Bone marrow (tissue), 2 donors: ENCODE measurements at places on chromosomes 12 and 14.
A peak's percentile ranks its signal among the peaks of the same experiment; 100 is the strongest.

GRCh38 chr12:8904665-8905064 lies 9.6 kb upstream of the PHC1 start:
- no peak for DNase-seq

DNA sequence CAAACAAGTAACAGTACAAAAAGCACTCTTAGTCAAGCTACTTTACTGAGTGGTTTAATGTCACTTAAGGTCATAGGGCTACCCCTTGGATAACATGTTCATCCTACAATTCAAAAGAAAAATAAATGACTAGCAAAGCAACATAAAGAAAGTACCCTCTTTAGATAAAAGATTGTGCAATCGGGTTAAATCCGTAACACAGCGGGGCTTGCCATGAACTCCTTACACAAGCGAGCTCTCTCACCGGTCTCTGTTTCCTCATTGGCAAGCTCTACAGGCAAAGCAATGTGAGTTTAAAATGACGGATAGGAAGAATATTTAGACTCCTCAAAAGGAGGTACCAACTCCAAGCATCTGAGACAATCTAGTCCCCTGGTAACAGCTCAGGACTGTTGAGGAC lies 140.6 kb downstream of the EGLN3 start:
- DNase-seq: no peak

DNA sequence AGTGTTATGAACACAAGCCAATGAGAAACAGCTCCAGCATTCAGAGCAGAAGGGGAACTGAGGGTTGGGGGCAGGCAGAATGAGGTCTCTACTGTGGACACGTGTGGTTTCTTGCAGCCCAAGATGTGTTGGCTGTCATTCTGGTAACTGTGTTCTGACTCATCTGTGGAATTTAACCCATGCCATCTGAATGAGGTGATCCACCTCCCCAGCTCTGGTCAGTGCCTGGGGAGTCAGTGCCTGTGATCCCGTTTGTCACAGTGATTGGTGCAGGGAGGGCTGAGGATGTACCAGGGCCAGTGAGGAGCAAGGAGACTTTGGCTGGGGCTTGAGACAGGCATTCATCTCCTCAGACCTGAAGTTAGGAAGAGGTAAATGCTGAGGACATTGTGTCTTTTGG lies 216.8 kb downstream of the MSRB3 start:
- DNase-seq: no peak

GRCh38 chr14:72780751-72781150 lies 113.2 kb downstream of the DPF3 start:
- no peak for DNase-seq

DNA sequence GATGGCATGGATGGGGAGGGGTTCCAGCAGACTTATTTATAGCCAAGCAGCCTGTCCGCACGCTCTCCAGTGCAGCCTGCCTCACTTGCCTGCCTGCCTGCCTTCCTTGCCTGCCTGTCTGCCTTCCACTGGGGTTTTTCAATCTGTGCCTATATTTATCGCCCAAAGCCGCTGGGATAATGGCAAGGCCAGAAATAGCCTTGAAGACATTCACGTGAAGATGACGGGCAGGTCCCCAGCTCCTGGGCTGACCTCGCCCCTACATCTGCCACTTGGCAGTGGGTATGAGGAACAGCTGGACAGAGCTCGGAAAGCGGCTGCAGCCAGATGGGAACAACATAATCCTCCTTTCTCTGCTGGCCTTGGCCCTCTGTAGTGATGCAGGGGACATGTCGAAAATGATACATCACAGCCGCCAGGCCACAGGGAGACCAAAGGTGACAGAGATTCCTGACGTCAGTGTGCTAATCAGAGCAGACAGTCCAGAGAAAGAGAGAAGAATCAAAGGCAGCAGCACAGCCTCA lies 53.3 kb downstream of the PITPNM2 start:
- DNase-seq: no peak

- no peak for DNase-seq
These were observed 28.1 kb downstream of the APOBEC1 start for GRCh38 chr12:7637615-7638014.

DNA sequence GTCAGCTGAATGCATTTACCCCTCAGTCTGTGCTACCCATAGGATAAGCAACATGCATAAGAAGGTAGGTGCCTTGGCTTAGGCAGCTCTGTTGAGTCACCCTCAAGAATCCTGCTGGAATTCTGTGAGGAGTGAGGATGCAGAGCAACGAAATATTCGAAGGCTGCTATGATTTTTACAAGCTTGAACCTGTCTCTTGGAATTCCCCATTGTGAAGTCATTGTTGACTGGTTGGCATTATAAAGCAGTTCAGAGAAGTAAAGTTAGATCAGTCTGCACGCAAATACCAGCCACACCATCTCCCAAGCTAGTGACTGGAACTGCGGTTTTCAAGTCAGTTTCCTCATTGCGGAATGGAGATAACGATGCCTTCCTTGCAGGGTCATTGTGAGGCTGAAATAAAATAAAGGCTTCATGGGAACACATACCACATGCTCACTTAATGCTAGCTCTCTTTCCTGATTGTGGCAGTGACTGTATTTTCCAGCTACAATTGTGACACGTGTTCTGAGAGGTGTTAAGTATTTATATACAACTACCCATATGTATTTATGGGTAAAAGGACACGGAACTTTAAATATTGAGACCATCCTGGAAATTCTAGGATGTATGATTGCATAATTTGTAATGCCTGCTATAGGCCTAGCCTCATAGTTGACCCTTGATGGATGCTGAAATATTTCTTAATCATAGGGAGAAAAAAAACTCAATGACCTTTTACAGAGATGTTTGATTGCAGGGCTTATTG lies 96.7 kb downstream of the ETV6 start:
- peak; percentile 97 for DNase-seq

GRCh38 chr14:70995671-70996070 lies 88.4 kb downstream of the PCNX1 start:
- DNase-seq: no peak

GRCh38 chr14:94476023-94476422 lies at the start of gene SERPINA9:
TSS of gene SERPINA9 (minus strand) at chr14:94476197. CDS start at chr14:94469840, 6,357 bp downstream.
- DNase-seq: no peak

DNA sequence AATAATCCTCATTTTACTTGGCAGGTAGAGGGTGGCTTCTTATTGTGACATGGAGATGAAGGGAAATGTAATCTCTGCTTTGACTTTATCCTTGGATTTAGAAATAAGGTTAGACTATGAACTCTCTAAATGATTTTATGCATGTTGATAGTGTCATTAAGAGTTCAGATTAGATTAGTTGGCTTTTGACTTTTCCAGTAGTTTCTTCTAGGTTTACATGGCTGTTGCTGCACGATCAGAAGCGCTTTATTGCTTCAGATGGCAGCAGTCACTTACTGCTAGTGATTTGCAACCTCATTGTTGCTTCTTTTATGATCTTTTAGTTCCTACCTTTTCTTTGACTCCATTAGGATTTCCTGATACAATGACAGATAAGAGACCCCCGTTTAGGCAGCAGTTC lies 32.3 kb downstream of the SLC15A5 start:
- no peak for DNase-seq

- DNase-seq: no peak
These were observed 49.5 kb upstream of the NUAK1 start for GRCh38 chr12:106188256-106188655.

DNA sequence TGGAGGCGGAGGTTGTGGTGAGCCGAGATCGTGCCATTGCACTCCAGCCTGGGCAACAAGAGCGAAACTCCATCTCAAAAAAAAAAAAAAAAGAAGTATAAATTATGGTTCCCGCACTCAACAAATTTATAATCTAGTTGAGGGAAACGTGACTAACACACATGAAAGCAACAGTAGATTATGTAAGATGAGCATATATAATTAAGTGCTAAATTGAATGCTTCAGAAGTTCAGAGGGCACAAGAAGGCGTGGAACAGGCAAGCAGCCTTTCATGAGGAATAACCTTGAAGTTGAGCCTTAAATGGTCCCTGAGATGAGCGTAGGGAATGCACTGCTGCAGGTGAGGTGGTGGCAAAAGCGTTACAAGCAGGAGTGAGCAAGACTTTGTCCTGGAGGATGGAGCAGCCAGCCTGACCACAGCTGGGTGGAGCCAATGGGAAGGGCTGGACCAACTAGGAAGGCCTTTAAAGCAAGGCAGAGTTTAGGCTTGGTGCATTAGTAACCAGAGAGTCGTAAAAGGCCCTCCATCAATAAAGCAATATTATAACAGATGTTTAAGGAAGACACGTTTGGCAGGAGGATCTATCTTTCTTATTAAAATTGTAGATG lies 30.6 kb upstream of the TUBA1A start:
- no peak for DNase-seq

GRCh38 chr14:103377522-103378037 lies 7.6 kb upstream of the MARK3 start:
- DNase-seq: no peak

DNA sequence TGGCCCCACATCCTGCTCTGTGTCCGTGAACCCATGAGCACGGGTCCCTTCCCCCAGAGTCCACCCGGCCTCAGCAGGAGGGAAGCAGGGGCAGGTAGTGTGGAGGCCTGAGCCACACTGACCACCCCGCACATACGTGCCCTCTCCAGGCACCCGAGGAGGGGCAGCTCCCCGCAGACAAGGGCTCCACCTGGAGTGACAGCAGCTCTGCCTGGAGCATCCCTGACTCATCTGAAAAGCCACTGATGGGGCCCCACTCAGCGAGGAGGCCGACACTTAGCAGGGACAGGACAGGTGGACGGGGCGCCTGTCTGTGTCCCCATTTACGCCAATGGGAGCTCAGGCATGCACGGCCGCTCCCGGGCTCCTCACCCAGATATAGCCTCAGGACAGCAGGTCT lies 237.6 kb upstream of the SFSWAP start:
- DNase-seq: no peak

DNA sequence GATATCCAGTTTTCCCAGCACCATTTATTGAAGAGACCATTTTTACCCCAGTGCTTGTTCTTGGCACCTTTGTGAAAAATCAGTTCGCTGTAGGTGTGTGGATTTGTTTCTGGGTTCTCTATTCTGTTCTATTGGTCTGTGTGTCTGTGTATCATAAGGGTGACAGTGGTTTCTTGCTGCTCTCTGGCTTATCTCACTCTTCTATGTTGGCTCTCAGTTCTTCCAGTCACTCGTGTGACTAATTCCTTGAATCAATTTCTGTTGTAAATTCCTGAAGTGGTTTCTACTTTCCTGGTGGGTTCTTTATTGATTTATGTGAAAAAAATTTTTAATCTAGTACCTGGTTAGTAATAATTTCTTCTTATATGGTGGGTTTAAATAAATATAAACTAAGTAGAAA lies 58.3 kb downstream of the OTOGL start:
- no peak for DNase-seq

DNA sequence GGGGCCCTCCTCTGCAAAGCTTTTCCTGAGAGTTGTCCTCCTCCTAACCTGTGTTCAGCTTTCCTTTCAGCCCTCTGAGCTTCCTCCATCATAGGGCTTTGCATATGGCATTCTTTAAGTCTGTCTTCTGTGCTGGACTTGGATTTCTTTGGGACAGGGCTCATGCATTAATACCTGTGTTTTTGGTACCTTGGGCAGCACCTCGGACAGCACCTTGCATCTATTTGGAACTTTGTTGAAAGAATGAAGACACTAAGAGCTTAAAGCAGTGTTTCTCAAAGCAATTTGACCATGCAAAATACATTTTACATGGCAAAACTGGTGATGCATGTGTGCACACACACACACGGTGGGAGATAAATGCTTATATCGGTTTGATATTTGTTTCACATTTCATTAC lies 115.0 kb upstream of the SRRM4 start:
- DNase-seq: no peak

- no peak for DNase-seq
These were observed 31.2 kb upstream of the DYNC1H1 start for GRCh38 chr14:101933209-101933608.

GRCh38 chr14:42961509-42961908 lies 1354.8 kb downstream of the LRFN5 start:
- no peak for DNase-seq

DNA sequence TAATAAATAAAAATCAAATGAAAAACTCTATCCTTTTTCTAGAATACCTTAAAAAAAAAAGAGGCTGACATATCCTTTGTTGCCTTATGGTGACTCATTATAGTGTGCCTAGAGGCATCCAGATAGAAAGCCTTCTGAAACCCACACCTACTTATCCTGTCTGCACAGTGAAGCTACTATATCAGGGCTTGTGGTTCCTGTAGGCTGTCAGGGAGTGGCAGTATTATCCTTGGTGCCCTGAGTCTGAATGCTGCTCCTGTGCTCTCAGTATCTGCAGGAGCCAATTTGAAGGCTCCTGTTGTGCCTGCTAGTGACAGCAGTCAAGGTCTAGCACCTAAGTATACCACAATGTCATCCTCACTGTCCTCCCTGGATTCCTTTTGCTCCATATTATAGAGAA lies 168.4 kb upstream of the AVPR1A start:
- DNase-seq: no peak

GRCh38 chr14:68546839-68547238 lies 246.0 kb downstream of the ZFP36L1 start:
- no peak for DNase-seq

DNA sequence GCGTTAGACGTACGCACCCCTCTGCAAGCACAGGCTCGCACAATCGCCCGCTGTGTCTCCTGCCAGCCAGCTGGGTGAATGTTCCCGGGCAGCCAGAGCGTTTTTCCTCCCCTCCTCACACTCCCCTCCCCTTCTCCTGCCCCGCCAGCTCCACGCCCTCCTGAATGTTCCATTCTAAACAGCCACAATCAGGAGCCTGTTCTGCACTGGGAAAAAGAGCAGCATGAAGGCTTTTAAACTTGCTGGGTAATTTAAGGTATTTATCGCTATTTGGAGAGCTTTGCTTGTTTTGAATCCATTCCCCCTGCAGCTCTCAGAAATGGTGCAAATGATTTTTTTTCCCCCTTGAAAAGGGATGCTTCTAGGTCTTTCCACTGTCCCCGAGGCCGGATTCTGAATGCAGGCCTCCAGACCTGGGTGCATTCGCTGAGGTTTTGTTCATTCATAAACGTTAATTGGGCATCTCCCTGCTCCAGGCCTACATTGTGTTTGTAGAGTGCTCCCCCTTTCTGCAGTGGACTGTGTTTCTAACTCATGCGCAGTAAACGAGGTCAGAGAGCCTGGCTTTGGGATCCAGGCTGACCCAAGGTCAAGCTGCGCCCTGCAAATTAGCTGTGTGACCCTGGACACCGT lies 212.5 kb downstream of the CHST11 start:
- DNase-seq: no peak

DNA sequence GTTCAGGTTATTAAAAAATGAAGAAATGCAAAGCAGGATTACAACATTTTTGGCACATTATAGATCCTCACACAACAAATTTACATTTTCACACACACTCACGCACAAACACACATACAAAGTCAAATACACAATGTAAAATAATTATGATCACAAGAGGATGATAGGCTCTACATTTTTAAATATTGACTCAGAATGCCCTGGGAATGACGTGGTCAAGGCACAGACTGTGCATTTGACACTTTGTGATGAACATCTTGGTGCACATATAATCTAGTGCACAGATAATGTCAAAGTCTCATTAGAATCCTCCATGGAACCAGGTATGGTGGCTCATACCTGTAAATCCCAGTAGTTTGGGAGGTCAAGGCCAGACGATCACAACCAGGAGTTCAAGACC lies 49.4 kb downstream of the DPF3 start:
- DNase-seq: no peak
